ENCODE measurements at places on chromosomes 3 and 15.

- no peak for DNase-seq
Measured at GRCh38 chr3:171187706-171188290, 161.3 kb upstream of the SLC2A2 start.

- DNase-seq, result no peak
Measured at GRCh38 chr15:26084771-26085170, 221.6 kb upstream of the ATP10A start.

- DNase-seq, result no peak
Measured at GRCh38 chr3:106421909-106422308, 553.1 kb upstream of the CBLB start.

- no peak for DNase-seq
Measured at GRCh38 chr3:177626045-177626444, 428.8 kb upstream of the TBL1XR1 start.

- no peak for DNase-seq
Measured at GRCh38 chr15:91124132-91124531, 24.1 kb downstream of the SV2B start.

GRCh38 chr15:68341760-68342725, 64.5 kb downstream of the FEM1B start:
- DNase-seq, result no peak

GRCh38 chr3:190404715-190405114, 16.8 kb downstream of the CLDN16 start:
- no peak for DNase-seq

DNA sequence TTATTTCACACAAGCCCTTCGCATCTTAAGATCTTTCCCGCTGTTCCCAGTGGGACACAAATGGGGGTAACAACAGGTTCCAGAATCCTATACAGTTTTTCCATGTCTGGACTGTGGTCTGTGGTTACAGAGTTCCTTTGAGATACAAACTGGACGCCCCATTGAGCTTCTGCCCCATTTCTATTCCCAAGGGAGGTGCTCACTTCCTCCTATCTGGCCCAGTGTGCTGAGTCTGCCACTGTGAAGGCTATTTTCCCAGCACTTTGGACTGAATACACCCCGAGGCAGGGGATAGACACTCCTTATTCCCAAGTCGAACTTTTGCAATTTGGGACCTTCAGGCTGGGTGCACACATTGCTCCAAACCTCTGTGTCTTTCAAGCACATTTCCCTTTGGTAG, 44.0 kb downstream of the MESD start:
- DNase-seq, result no peak

- DNase-seq, result no peak
Measured at GRCh38 chr15:95459273-95459672, 871.2 kb upstream of the NR2F2 start.

DNA sequence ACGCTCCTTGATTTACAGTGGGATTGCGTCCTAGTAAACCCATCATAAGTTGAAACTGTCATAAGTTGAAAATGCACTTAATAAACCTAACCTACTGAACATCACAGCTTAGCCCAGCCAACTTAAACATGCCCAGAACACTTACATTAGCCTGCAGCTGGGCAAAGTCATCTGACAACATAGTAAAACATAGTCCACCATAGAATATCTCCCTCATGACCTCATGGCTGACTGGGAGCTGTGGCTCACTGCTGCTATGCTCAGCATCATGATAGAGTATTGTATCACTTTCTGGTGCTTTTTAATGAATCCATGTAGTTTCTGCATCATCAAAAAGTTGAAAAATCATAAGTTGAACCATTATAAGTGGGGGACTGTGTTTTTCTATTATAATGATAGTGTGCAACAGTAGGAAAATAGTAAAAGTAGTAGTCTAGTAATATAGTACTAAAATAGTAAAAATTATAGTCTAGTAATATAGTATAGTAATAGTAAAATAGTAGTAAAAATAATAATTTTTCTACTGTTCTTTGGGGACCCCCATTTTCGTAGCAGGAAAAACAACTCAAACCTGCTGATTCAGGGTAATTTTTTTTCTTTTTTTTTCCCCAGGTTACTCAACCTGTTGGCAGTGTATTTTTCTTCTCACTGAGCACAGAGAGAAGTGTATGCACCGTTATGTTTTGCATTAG, 233.5 kb downstream of the MYRIP start:
- no peak for DNase-seq

DNA sequence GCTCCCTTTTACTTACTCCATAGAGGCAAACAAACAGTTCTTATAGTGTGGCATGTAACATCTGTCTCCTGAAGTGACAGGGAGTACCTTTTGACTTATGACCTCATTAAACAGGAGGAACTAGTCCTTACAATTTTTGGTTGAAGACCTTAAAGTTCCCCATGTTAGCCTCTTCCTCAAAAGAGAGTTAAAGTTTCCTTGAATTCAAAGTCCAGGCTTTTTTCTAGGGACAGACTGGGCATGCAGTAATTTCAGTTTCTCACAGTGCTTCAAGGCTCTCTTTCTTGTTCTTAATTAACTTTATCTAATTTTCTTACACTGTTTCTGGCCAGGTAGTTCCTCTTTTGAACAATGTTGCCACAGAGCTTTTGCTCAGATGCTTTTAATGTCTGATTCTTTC, 12.1 kb downstream of the GOLM2 start:
- no peak for DNase-seq

DNA sequence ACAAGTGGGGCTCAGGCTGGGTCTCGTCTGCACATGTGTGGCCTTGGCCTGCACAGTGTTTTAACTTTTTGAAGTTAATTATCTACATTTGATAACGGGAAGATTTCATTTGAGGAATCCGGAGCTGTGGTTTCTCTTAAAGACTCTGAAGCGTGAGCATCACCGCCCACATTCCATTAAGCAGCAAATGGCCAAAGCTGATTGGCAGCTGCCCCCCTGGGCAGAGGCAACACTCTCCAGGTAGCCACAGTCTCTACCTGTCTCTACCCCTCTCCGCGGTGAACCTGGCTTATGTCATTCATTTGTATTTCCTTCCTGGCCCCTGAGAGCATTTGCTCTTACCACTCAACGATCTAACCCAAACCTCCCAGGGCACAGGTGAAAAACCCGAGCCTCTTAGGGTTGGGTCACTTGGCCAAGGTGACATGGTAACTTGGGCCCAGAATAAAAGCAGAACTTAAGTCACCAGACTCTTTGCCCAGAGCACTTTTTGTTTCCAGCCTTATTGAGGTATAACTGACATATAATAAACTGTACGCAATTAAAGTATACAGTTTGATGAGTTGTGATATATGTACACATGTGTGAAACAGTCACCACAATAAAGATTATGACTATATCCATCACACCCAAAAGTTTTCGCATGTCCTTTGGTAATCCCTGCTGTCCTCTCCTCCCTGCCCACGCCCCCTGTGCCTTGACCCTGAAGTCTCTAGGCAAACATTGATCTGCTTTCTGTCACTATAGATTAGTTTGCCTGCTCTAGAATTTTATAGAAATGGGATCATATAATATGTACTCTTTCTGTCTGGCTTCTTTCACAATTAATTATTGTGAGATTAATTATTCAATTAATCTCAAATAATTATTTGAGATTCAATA, 245.7 kb upstream of the HES1 start:
- no peak for DNase-seq

DNA sequence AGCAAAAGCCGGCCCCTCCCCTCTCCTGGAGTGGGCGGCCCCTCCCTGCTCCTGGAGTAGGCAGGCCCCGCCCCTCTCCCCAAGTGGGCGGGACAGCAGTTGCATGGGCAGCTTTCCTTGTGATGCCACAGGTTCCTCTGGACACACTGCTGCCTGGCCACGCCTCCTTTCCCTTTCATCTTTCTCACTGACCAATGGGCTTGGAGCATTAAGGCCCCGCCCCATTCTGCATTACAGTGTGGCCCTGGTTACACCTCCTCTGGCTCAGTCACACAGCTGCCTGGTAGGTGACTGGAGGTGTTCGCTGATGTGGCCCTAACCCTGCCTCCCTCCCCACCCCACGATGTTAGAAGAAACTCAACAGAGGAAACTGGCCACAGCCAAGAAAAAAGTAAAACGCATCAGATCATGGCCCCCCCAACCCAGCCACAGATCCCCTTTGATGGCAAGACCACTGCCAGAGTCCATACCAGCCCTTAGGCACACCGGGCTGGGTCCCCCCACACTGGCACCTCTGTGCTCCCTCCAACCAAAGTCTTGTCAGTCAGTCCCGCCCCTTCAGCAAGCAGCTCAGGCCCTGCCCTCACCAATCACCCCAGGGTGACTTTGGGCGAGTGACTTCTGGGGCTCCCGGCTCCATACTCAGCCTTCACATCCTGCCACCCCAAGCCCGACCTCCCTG, 84.3 kb downstream of the ADAMTS7 start:
- no peak for DNase-seq

DNA sequence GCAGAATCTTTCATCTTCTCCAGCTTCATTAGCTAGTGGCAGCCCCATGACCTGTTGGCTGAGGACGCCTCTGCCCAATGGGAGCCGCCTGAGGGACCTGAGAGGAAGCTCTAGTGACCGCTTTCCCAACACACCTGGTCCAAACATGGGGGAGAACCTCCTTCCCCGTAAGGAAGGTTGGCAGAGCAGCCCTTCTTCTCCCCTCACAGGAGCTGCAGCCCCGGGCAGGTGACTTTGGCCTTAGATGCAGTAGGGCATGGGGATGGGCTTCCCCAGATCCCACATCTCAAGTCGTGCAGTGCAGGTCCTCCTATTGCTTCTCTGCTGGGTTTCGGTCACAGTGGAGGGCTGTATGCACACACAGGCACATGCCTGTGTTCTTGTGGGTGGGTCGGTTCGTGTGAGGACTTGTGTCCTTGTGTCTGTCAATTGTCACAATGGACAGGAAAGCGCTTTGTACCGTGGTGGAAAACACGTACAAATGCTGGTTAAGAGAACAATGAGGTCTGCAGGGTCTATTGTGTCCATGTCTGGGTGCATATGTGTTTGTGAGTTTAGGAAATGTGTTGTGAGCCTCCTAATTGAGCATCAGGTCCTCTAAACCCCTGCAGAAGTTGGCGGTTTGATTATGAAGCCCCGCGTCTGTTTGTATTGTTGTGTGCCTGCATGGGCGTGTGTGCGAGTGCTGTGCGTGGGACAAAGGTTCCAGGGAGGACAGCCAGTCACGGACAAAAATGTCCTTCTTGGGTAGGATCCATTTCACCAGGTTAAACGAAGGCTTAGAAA, 1.4 kb downstream of the ISLR2 start:
- no peak for DNase-seq

- peak; percentile 15 for DNase-seq
Measured at GRCh38 chr3:44992555-44993470, 16.8 kb downstream of the EXOSC7 start.

DNA sequence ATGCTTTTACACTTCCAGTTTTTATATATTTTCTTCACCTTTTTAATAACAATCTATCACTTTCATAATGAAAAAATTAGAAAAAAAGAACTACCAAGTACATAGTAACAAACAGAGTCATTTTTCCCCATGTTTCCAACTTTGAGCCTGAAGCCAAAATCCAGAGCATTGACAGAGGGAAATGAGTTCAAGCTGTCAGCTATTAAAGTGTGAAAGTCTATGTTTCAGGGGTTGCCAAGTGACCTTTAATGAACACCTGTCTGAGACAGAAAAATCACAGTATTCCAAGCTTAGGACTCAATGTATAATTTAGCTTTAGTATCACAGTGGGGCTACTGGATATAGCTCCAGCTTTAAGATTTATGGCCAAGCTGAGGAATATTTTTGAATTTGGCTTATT, 128.3 kb upstream of the GADL1 start:
- no peak for DNase-seq

- no peak for DNase-seq
Measured at GRCh38 chr3:58658508-58658907, 8.1 kb downstream of the FAM3D start.

GRCh38 chr3:24270204-24270691, 224.4 kb downstream of the THRB start:
- no peak for DNase-seq

DNA sequence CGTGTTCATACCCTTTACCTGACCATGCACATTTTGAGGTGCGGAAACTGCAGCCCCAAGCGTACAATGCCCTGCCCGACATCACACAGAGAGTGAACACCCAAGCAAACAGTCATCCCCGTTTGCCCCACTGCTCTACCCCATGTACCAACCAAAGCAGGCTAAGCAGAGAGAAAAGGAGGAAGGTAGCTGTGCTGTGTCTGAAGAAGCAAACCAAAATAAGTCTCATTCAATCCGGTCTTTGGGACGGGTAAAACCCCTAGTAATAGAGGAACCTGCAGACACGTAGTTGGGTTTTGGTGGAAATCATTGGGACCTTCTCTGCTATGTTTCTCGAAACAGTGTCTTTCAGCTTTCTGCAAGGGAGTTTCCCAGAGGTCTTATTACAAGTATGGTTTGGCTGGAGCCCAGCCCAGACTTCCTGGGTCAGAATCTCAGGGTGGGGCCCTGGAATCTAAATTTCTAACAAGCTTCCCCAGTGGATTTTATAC, 164.6 kb upstream of the HES1 start:
- DNase-seq, result no peak

GRCh38 chr3:166307756-166308350, 470.6 kb upstream of the BCHE start:
- no peak for DNase-seq

DNA sequence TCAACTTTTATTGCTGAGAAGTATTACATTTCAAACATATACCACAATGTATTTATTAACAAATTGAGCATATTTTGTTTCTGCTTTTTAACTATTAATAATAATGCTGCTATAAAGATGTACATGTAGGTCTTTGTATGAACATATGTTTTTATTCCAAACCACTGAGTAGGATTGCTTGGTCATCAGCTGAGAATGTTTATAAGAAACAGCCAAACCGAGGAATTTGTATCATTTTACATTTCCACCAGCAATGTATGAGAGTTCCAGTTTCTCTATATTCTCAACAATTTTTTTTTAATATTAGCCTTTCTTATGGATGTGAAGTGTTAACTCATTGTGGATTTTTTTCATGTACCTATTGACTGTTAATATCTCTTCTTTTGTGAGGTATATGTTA, 119.5 kb upstream of the MDFIC2 start:
- no peak for DNase-seq

GRCh38 chr3:69441040-69441439, 55.2 kb upstream of the FRMD4B start:
- DNase-seq, result no peak

- DNase-seq, result no peak
Measured at GRCh38 chr3:62622553-62623174, 249.3 kb upstream of the FEZF2 start.

All from stimulated activated CD4-positive, alpha-beta T cell treated with anti-CD3 and anti-CD28 coated beads, Interleukin-12 subunit alpha, Interleukin-12 subunit beta, amount 100 ng/mL, for 4 hours (primary cell).